Right lung (tissue), 10 donors: ENCODE measurements at places on chromosomes 6 and 20.

GRCh38 chr6:139640448-139640847, 266.0 kb upstream of the CITED2 start:
- DNase-seq = no peak

DNA sequence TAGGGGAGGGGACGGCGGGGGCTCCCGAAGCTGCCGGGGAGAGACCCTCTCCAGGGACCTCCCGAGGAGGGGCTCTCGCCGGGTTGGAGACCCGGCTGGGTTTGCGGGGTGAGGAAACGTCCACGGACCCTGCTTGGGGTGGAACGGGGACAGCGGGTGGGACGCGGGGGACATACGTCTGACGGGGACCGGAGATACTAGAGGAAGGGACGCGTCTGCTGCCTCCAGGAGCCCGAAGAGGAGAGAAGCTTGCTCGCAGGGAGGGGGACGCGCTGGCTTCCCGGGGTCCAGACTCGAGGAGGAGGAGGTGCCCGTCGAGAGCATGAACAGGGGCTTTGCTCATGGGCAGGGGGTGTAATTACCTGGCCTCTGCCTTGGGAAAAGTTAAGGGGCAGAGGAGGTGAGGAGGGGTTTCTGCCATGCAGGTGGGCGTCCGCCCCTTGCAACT, 593 bp downstream of the DNMT3B start:
- no peak for DNase-seq

- no peak for DNase-seq
Measured at GRCh38 chr20:59754551-59754950, 150.2 kb downstream of the PHACTR3 start.

DNA sequence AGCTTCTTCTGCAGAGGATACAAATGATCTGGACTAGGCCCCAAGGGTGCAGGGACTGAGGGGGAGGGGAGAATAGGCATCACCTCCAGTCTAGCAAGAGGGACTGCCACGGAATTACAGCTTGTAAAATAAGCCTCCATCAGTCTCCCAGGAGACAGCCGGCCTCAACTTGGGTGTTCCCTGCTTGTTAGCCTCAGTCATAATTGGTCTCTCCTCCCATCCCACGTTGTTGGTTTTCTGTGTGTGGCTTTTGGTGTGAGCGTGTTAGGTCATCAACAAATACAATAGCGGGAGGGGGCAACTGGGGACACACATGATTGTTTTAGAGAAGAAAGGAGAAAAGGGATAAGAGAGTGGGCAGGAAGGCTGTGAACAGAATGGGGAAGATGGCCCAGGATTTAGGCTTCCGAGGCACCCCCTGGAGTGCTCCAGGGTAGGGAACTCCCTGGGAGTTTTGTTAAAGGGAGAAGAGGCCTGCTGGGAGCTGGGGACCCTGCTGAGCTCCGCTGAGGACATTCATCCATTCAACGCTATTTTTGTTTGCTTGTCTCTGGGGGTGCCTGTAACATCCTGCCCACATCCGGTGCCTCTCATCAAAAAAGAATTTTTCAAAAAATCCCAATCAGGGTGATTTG, 9.2 kb downstream of the FOXA2 start:
- DNase-seq = no peak

- DNase-seq = no peak
Measured at GRCh38 chr6:135434991-135435390, 62.5 kb downstream of the AHI1 start.

GRCh38 chr6:68240726-68241125, 394.4 kb upstream of the ADGRB3 start:
- DNase-seq = no peak

- DNase-seq = no peak
Measured at GRCh38 chr6:20334334-20334733, 67.3 kb upstream of the E2F3 start.

- DNase-seq = no peak
Measured at GRCh38 chr6:87763901-87764300, 61.9 kb upstream of the AKIRIN2 start.

DNA sequence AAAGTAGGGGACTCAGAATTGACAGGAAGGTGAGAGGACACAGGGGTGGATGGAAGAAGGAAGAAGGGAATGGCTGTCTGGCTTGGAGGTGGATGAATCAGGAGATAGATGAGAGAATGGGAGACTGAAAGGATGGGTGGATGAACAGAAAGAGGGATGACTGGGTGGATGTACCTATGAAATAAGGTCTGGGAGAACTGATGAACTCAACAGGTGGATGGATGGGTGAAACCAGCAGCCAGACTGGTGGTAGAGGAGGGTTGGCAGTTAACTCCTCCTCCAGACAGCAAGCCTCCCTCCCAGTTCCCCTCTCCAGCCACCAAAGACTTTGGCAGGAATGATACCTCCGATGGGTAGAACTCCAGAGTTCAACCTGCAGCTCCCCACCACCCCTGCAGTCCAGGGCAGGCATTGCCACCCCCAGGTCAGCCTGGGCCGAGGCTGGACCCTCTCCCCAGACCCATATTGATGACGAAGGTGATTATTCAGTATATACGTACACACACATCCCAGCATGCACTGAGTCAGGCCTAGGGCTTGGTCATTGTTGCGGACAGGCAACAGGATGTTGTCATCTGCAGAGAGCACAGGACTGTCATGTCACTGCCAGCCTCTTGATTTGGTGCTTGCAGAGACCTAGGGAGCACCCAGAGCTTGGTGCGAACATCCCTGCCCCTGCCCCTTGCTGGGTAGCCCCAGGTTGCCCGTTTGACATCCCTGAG, 2.0 kb downstream of the SUN5 start:
- DNase-seq = no peak

DNA sequence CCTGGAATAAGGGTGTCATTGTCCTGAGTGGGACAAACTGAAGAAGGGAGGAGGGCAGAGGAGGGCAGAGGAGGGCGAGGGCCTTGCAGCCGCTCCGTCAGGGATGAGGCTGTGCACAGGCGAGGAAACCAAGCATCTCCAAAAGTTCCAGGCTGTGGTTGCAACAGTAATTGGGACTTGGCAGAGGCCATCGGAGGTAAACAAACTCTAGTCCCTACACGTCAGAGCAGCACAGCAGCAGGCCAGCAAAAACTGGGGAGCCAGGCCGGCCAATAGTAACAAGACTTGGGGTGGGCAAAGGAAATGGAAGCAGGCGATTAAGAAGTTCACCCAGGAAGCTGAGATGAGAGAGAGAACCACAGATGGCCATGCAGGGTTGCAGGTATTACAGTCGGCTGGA, 142.8 kb downstream of the SMOC2 start:
- no peak for DNase-seq

DNA sequence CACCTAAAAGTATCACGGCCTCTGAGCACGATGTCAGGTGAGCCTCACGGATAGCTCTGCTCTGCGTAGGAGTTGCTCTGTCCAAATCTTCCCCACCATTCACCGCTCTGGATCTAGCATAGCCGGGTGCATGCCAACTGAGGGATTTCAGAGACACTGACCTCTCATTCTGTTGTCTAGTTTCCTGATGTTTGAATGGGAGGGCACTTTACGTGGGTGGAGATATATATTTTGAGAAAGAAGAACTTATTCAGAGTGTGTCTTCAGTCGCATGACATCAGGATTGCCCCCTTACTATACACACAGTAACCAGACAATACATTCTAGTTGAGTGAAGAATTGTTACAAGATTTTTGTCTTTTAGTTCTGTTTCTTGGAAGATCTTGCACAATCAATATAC, 96.5 kb upstream of the CITED2 start:
- no peak for DNase-seq

- DNase-seq = no peak
Measured at GRCh38 chr6:135537741-135538301, 40.3 kb upstream of the AHI1 start.

- no peak for DNase-seq
Measured at GRCh38 chr6:26349964-26350857, 14.8 kb upstream of the BTN3A2 start.

DNA sequence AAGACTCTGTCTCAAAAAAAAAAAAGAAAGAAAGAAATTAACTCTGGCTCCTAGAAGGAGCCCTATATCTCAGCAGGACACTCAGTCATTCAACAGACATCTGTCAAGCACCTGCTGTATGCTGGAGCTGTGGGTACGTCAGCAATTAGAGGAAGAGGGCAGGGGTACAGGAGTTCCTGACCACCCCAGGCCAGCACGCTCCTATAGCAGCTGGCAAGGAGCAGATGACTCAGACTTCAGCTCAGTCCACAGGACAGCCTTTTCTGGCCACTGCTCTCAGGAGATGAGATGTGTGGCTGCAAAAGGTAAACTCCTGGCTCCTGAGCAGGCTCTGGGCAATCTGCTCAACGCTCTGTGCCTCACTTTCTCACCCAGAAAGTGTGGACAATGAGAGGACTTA, 1.7 kb upstream of the RTEL1 start:
- DNase-seq = no peak

GRCh38 chr6:157625111-157625510, 197.9 kb upstream of the SNX9 start:
- no peak for DNase-seq

DNA sequence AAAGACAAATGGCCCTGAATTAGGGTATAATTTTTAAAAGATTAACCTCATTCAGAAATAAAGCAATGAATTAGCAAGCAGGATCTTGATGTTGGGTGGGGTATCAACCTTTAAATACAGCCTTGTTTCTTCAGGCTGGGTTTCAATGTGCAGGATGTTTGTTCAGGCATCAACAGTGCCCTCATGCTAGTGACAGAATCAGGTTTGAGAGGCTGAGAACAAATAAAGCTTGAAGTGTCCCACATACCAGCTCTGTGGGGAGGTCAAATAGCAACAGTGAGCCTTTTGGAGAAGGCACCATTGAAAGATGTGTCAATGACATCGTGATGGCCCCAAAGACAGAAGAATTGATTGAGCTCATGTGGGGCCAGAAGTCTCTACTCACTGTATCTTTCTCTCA, 68.2 kb downstream of the MTFR2 start:
- DNase-seq = no peak

- no peak for DNase-seq
Measured at GRCh38 chr20:32395066-32395465, 36.9 kb downstream of the ASXL1 start.

- no peak for DNase-seq
Measured at GRCh38 chr20:57469418-57470211, 55.3 kb downstream of the CTCFL start.

- no peak for DNase-seq
Measured at GRCh38 chr20:58117944-58118343, 110.5 kb downstream of the ANKRD60 start.

DNA sequence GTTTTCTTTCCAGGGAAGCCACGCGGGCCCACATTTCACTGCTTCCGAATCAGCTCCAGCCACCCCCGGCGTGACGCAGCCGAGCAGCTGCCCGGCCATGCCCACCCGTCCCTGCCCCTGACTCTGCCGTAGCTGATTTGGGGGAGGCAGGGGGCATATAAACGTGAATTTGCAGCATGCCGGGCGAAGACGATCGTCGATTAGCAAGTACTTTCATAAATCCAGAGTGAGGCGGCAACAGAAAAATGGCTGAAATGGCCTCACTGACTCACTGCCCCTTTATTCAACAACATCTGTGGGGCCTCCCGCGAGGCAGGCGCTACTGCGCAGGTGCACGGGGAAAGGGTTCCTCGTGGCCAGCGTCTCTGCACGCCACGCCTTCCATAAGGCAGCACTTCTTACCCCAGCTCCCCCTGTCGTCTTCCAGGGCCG, 118.0 kb downstream of the DLL1 start:
- DNase-seq = no peak

GRCh38 chr6:87822011-87822410, 120.0 kb upstream of the AKIRIN2 start:
- no peak for DNase-seq

DNA sequence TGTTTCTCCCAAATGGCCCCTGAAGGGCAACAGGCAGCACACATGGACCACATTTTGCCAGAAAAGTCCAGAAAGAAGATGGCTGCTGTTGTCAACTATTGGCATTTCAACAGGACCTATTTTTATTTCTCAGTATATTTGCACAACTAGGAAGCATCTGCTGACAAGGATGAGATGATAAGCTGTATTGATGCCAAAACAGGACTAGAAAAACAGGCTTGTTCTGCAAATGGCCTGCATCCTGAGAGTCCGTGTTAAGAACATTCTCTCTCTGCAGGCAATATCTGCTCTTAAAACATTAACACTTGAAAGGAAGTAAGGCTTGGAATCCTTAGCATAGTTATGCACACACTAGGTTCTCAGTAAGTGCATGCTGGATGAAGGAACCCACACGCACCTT, 283.7 kb downstream of the ESR1 start:
- no peak for DNase-seq
